Activated naive CD4-positive, alpha-beta T cell treated with anti-CD3 and anti-CD28 coated beads for 36 hours (primary cell): ENCODE measurements at places on chromosomes 1 and 21.

DNA sequence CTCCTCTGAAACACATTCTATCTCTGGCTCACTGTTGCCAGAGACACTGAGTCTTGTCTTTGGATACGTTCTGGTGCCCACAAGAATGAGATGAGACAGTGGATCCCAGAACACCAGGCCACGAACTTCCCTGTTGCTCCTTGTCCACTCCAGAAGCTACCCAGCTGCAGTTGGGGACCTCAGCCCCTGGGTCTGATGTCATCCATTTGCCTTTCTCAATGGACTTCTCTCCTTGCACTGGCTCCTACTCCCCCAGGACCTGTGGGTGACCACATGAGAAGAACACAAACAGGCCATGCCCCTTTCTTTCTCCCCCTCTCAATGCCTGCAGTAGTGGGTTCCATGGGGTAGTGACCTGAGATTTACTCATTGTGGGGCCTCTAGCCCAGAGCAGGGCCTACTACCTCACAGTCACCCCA, 5.9 kb downstream of the NBPF1 start:
- no peak for DNase-seq

DNA sequence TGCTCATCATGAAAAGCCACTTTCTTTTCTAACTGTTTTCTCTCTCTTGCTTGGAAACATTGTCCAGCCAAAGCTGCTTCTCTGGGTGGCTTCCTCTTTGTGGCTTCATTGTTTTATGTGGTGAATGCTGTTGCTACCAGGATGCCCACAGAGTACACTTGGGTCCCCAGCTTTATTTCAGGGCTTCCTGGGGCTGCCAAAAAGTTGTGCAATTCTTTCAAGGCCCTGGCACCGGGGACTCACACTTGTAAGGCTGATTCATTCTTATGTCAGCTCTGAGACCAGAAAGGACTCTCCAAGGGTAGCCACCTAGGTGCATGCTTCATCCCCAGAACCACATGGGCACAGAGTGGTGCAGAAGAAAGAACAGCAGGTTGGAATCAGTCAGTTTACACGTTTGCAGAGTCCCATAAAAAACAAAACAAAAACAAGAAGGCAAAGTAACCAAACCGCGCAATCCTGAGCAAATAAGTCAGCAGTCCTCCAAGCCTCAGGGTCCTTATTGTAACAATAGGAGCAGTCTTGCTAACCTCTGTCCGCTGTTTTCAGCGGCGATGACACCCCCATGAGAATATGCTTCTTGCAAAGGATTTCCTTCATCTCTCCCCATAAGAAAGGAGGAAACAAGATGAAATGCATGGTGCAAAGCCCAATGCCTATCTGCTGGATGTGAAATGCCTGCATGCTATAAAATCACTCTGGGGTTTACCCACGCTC, 89.9 kb upstream of the SSX2IP start:
- DNase-seq, result peak; percentile 23

DNA sequence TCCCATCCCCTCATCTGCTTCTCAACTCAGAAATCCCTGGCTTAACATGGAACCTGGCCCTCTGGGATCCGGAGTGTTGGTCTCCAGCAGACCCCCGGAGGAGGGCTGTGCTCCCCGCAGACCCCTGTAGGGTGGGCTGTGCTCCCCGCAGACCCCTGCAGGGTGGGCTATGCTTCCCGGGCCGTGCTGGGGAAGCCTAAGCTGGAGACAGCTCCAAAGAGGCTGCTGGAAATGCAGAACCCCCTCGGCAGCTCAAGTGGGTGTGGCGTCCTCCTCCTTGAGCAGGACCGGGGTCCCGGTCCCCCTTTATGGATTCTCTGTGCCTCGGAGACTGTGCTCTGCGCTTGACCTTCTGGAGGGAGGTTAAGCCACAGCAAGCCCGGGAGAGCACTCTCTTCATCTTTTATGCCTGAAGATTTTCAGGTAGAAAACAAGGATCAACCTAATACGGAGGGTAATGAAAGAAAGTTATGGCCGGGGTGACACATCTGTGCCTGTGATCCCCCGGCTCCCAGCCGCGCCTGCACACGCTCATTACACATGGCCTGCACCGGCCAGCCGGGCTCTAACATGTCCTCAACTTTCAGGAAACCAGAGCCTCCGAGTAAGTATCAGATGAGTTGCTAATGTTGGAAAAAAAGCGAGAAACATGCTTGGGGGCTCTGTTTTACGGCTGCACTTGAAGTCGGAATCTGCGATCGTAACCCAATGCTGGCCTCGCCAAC, 87.7 kb upstream of the ACTRT2 start:
- DNase-seq, result no peak

- DNase-seq, result peak; percentile 57
Observed at GRCh38 chr1:27634177-27634984, 604 bp downstream of the FGR start.

DNA sequence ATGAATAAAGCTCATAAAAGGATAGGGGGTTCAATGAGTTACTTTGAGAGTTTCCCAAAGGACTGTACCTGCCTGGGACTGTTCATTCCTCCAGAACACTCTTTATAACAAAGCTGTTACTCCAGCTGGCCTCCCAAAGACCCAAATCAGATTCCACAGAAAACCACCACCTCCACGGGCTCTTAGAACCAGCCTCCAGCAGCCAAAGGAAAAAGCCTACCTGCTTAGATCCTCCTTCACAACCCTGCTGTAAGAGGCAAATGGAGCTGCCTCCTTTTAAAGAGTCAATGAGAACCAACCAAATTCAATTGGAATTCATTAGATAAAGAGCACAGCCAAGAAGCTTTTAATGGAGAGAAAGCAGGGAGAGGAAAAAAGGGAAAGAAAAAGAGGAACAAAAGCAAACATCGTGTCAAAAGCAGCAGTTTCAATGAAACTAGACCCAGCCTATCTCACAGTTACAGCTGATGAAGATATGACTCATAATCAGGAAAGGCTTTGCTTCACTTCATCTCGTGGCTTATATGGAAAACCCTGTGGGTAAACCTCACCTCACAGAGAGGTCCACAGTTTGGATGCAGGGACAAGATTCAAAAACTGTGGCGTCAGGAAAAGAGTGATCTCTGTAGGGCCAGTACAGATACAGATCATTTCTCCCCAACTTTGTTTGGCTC, 27.8 kb upstream of the FMO4 start:
- DNase-seq, result no peak

- no peak for DNase-seq
Observed at GRCh38 chr1:37438869-37439343, 35.5 kb upstream of the ZC3H12A start.
